GM23338 (cell line): ENCODE measurements at places on chromosomes 6 and 20.

- DNase-seq, result peak; percentile 16
These were observed 196.5 kb upstream of the IRAK1BP1 start for GRCh38 chr6:78670802-78671201.

- no peak for DNase-seq
These were observed 4.4 kb upstream of the TUBB1 start for GRCh38 chr20:59014680-59015389.

DNA sequence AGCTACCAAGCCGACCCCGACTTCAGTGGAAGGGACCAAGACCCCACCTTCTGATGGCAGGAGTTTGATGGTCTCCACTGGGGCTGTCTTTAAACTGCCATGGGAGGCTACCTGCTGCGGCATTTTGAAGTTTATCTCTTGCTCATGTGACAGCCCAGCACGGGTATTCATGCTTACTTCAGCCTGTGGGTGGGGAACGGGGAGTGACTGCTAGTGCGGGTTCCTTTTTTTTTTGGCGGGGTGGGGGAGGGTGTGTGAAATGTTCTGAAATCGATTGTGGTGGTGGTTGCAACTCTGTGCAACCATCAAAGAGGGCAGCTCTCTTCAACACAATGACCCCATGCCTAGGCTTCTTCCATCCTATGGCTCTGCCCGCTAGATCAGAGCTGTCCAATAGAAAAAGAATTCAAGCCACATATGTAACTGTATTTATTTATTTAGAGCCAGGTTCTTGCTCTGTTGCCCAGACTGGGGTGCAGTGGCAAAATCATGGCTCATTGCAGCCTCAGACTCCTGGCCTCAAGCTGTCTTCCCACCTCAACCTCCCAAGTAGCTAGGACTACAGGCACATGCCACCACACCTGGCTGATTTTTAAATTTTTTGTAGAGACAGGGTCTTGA, 53.7 kb downstream of the PPP1R16B start:
- no peak for DNase-seq

GRCh38 chr20:49987015-49987867, 4.5 kb downstream of the SNAI1 start:
- DNase-seq, result no peak
